ENCODE measurements at places on chromosomes 7 and 10.

DNA sequence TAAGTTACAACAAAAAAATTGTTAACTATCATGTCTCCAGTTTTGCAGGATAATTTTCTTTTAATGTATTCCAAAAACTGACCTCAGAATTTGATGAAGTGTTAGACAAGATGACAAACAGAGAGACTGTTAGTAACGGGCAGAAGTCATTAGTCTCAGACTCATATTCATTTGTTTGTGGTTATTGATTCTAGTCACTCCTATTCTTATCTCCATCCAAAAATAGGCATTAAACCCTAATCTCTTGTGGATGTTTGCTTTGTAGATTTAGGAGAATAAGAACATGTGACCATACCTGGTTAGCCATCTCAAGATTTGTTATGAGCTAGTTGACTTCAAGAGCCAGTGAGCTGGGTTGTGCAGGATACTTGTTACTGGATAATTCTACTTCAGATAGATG lies 261.1 kb downstream of the AUTS2 start:
- DNase-seq, result no peak

DNA sequence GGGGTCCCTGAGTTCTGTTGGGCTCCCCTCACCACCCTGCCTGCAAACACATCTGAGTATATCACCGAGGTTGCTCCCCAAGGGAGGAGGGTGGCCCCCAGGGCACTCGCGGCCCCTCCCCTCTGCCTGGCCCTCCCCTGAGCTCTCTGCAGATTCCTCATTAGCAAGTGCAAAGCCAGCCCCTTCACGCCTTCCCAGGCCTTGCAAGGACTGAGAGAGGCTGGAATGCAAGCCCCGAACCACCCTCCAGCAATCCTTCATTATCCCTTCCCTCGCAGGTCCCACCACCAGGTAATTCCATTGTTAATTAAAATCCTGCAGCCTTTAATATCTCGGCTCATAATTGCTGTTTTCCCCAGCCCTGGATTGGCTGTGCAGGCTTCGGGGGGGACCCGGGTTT lies 35.3 kb upstream of the MYL10 start:
- DNase-seq, result no peak

- peak; percentile 85 for DNase-seq
Observed at GRCh38 chr7:151851145-151851751, 25.7 kb downstream of the PRKAG2 start.

DNA sequence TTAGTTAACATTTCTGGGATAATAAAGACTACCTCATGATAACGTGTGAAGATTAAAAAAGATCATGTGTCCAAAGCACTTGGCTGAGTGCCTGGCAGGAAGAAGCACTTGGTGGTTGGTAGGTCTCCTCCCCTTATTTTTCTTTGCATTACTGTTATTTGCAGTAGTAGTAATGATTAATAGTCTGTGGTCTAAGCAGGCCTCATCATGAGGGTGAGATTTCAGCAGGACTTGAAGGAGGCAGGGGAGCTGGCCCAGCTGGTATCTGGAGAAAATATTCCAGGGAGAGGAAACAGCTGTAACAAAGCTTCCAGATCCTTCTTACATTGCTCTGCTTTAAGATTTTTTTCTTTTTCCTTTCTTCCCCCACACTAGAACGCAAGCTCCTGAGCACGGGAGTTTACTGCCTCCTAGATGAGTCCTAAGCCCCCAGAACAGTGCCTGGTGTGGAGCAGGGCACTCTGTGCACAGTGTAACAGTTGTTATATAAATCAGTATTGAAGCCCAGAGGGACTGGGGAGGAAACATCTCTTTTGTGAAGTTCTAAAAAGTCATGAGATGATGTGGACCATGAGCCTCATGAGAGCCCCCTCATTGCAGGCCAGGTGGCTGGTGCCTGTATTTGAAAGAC lies 31.1 kb upstream of the RHEB start:
- DNase-seq, result no peak

DNA sequence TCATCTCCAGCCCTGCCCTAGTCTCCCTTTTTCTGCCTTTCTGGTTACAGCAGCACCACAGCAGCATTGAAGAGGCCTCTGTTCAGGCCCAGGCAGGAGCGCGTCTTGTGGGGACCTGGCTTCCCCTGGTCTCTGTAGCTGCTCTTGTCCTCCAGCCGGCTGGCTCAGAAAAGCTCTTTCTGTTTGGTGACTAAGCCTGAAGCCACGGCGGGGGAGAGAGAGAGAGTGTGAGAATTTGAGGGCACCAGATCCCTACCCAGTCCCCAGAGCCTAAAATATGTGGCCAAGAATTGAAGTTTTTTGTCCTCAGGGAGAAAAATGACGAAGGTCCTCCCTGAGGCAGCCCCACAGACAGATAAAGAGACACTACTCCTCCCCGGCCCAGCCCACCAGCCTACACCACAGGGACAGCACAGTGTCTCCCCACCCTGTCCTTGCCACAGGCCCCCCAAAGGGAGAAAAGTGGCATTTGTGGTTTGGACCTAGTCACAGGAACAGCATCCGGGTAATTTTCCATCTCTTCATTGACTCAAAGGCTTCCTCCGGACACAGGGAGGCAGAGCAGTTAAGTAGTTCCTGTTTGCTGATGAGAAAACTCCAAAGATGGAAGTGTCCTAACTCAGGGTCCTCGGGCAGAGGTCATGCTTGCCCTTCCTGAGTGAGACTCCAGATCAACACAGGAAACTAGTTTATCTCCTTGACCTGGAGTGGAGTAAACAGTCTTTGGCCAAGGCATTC lies 13.3 kb upstream of the FAM180A start:
- no peak for DNase-seq

GRCh38 chr10:102121739-102122372 lies 1.7 kb upstream of the LDB1 start:
- no peak for DNase-seq

GRCh38 chr10:44395396-44395795 lies 10.5 kb upstream of the CXCL12 start:
- no peak for DNase-seq

DNA sequence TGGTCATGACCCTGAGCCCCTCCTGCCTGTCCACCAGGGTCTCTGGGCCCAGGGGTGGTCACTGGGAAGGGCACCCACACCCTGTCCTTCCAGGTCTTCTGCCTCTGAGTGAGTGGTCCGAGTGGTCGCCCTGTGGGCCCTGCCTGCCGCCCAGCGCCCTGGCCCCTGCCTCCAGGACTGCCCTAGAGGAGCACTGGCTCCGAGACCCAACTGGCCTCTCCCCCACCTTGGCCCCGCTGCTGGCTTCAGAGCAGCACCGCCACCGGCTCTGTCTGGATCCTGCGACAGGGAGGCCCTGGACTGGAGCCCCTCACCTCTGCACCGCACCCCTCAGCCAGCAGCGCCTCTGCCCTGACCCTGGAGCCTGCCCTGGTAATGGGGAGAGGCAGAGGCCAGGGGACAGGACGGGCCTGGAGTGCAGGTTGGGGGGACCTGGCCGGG lies 13.9 kb upstream of the ZNF862 start:
- DNase-seq, result no peak

DNA sequence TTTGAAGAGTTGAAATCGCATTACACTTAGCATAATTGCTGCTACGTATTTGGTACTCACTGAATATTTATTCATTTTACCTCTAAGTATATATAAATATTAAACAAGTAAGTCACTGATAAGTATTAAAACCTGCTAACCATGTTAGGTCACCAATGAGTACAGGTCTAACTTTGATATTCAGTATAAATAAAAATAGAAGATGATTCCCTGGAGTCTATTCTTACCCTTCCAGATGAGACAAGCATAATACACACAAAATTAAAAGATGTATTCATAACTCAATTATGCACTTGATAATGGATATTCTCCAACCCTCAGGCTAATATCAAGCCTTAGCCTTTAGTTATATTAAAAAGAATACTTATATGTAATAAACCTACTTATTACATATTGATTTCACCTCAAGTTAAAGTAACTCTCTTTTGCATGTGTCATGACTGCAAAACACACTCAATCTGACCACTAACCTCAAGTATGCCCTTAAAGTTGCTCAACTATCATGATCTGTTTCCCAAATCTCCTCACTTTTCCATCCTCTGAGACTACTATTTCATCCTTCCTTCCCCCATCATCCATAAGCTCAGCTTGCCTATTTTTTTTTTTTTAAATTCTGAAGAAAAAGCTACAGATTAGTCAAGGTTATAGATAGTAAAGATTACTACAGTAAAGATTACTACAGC lies 46.8 kb downstream of the IPMK start:
- DNase-seq, result no peak

DNA sequence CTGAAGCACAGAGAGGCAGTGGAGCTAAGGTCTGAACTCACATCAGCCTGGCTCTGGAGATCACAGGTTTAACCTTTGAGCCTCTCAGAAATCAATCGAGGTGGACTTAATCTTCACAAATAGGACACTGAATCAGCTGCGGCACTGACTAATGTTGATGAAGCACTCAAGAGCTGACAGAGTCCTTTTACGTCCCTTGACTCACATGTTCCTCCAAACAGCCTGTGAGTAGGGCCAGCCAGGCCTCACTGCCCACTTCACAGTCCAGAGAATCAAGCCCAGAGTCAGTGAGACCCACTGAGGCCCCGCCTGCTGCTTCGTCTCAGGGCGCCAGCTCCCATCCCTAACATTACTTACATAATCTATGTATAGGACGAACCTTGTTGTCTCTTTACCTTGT lies 63.1 kb downstream of the TNS3 start:
- no peak for DNase-seq

DNA sequence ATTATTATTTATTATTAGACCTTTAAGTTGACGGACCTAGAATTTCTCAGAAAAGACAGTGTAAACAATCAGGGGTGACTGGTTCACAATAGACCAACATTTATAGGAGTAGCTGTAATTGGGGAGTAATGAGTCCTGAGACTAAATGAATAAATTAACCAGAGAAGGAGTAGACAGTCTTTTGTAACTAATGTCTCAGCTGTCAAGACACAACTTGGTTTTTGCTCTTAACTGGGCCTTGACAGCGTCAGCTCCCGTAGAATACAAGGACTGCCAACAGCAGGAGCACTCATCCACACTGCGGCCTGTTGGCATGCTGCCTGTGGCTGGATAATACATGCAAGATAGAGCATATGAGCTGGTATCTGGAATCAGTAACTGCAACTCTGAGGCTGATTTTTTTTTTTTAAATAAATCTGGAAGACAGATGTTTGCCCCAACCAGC lies 123.9 kb downstream of the CACNA2D1 start:
- DNase-seq, result no peak

DNA sequence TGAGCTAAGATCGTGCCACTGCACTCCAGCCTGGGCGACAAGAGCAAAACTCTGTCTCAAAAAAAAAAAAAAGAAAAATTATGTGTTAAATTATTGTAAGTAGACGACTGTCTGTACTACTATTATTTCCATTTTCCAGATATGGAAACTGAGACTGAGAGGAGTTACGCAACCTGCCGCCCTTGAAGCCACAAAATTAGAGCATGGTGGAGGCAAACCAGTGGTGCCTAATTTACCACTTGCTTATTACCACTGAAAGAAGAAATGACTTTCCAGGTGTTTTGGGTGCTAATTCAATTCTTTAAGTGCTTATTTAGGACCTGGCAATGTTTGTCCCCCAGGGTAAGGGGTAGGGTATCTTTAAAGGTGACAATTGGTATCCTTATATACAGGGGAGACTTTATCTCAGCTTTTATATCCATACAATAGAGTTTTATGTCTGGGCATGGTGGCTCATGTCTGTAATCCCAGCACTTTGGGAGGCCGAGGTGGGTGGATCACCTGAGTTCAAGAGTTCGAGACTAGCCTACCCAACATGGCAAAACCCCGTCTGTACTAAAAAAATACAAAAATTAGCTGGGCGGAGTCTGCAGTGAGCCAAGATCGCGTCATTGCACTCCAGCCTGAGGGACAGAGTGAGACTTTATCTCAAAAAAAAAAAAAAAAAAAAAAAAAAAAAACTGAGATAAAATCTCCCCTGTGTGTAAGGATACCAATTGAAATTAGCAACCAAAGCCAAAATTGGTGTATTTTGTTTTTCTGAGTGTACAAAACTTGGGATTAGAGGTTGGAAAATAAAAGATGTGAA lies 16.6 kb upstream of the CAMK1D start:
- no peak for DNase-seq

GRCh38 chr10:107275806-107276205 lies 111.3 kb upstream of the SORCS1 start:
- no peak for DNase-seq

- no peak for DNase-seq
Observed at GRCh38 chr10:102409604-102410428, 8.8 kb downstream of the PSD start.

DNA sequence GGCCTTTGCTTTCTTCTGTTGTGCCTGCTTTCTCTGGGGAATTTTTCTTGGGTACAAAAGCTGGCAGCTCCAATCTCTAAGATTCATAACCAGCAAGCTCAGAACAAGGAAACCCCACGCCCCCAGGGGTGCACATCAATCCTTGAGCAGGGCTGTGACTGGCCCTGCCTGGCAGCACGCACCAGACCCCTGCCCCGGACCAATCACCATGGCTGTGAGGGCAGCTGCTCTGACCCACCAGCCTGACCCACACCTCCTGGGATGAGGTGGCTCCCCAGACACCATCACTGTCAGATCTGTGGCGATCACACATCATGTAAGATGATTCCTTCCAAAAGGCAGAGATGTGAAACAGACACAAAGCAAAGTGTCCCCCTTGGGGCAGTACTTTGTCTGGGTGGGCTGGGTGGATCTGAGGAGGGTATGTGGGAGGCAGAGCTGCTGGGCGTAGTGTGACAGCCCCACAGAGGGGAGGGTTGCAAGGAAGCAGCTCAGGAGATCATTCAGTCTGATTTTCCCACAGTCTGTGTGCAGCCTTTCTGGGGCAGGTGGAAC lies 175.5 kb upstream of the SHH start:
- DNase-seq, result no peak

GRCh38 chr7:128781126-128781525 lies 5.5 kb upstream of the OPN1SW start:
- no peak for DNase-seq

GRCh38 chr7:87413951-87414793 lies 61.3 kb downstream of the ABCB4 start:
- no peak for DNase-seq

- no peak for DNase-seq
Observed at GRCh38 chr7:33400214-33400538, 270.8 kb downstream of the BBS9 start.

GRCh38 chr10:11687779-11688447 lies 54.3 kb upstream of the ECHDC3 start:
- no peak for DNase-seq

- DNase-seq, result peak; percentile 36
Observed at GRCh38 chr7:25852211-25852938, 299.6 kb upstream of the NFE2L3 start.

DNA sequence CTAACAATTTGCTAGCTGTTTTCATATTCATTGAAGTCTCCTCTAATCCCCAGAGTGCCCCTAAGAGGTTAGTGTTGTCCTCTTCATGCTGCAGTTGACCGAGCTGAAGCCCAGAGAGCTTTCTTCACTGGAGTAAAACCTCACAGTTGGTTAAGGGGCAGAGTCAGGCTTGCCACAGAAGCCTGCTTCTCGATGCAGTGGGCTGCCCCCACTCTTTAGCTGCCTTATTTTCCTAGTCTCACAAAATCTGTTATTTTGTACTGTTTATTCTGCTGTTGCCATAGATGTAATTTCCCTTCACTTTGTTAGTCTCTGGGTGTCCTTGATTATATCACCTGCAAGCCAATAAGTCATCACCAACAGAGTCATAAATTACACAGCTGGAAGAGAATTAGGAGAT lies 56.3 kb upstream of the ZPBP start:
- DNase-seq, result no peak

GRCh38 chr7:131222171-131222570 lies 105.5 kb upstream of the MKLN1 start:
- DNase-seq, result no peak

GRCh38 chr10:58435297-58435985 lies 50.2 kb downstream of the TFAM start:
- DNase-seq, result no peak
